Activated CD8-positive, alpha-beta T cell treated with anti-CD3 and anti-CD28 coated beads for 36 hours (primary cell): ENCODE measurements at places on chromosomes 3 and 15.

GRCh38 chr15:34360298-34360697, 6.7 kb downstream of the LPCAT4 start:
- DNase-seq = no peak
- H3K36me3 ChIP-seq = peaks cover 36% of the 10 kb centered on the region
- no peak overlapping the region for H3K27ac ChIP-seq
- peaks cover 8% of the 10 kb centered on the region for H3K4me1 ChIP-seq
- H3K27me3 ChIP-seq = no peaks in the 10 kb centered on the region

GRCh38 chr3:172181932-172182586, 142.7 kb downstream of the FNDC3B start:
- peak; percentile 16 for DNase-seq
- no peak overlapping the region for H3K27ac ChIP-seq
- peaks cover 5% of the 10 kb centered on the region for H3K36me3 ChIP-seq
- peaks cover 22% of the 10 kb centered on the region for H3K4me1 ChIP-seq

DNA sequence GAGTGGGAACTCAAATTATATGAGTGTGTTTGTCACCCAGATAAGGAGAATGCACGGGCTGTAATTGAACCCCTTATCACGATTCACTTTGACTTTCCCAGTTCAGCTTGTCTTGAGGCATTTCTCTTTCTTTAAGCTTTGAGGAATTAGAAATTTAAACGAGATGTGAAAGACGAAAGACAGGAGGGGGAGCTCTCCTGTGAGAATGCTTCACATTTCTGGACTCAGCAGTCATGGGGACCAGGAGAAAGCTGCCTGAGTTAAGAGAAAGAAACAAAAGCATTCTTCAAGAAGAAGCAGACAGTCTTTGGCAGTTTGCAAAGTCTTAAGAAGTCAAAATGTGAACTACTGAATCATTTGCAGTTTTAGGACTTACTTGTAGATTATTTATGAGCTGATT, 205.6 kb downstream of the NECTIN3 start:
- peaks cover 9% of the 10 kb centered on the region for H3K4me1 ChIP-seq
- no peak overlapping the region for H3K27ac ChIP-seq
- no peaks in the 10 kb centered on the region for H3K27me3 ChIP-seq
- DNase-seq = no peak
- H3K36me3 ChIP-seq = no peaks in the 10 kb centered on the region
- no peak overlapping the region for H3K4me3 ChIP-seq

- no peak for DNase-seq
- no peak overlapping the region for H3K27ac ChIP-seq
- H3K36me3 ChIP-seq = no peaks in the 10 kb centered on the region
- H3K4me1 ChIP-seq = no peaks in the 10 kb centered on the region
Measured at GRCh38 chr3:123660900-123661299, 76.0 kb upstream of the HACD2 start.

DNA sequence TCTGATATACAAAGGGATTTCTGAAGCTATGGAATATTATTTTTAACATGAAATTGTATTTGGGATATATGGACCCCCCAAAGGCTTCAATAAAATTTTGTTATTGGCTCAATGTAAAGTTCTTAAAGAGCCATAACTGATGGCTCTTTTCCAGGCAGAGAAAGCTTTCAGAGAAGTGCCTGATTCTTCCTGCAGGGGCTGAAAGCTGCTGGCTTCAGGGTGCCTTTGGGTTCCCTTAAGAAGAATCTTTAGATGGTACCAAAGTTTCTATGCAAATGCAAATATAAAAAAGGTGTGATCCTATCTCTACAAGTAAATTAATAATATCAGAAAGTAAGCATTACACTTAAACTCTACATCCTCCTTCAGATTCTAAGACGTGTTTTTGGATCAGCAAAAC, 72.6 kb downstream of the NR2F2 start:
- no peak overlapping the region for H3K4me3 ChIP-seq
- H3K27me3 ChIP-seq = peaks cover 25% of the 10 kb centered on the region
- no peaks in the 10 kb centered on the region for H3K4me1 ChIP-seq
- no peak overlapping the region for H3K27ac ChIP-seq
- no peaks in the 10 kb centered on the region for H3K36me3 ChIP-seq

- no peaks in the 10 kb centered on the region for H3K27me3 ChIP-seq
- no peaks in the 10 kb centered on the region for H3K36me3 ChIP-seq
- H3K4me1 ChIP-seq = peaks cover 19% of the 10 kb centered on the region
- no peak overlapping the region for H3K4me3 ChIP-seq
Measured at GRCh38 chr3:127677541-127678314, 5.0 kb downstream of the ABTB1 start.

- no peak overlapping the region for H3K4me3 ChIP-seq
- peaks cover 14% of the 10 kb centered on the region for H3K4me1 ChIP-seq
- no peak for DNase-seq
- peaks cover 18% of the 10 kb centered on the region for H3K27me3 ChIP-seq
- H3K36me3 ChIP-seq = no peaks in the 10 kb centered on the region
Measured at GRCh38 chr15:69114331-69114928, 46.0 kb upstream of the GLCE start.

DNA sequence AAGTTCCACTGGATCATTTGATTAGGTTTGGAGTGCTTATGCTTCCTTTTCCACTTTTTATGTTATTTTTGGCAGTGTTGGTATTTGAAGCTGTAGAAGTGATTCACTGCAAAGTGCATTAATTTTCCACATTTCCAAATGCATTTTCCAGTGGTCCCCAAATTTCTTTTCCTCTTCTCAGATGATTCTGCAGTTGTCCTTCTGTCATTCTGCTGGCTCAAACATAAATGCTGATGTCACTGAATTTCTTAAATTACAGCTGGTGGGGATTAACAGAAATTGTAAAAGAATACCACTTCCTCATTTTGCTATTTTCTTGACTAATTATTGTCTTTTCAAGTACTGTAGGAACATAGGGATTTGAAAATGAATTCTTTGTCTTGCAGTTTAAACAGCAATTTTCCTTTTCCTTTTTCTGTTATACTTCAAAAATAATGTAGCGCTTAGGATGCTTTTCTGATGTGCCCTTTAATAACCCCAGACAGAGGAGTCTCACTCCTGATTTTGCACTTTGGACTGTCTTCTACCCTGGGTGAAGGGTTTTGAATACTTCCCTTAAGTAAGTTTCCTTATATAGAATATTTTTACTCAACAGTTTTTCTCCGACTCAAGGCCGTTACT, 25.0 kb downstream of the MITF start:
- no peak overlapping the region for H3K27ac ChIP-seq
- no peak for DNase-seq
- no peaks in the 10 kb centered on the region for H3K36me3 ChIP-seq
- no peaks in the 10 kb centered on the region for H3K4me1 ChIP-seq
- no peak overlapping the region for H3K4me3 ChIP-seq

DNA sequence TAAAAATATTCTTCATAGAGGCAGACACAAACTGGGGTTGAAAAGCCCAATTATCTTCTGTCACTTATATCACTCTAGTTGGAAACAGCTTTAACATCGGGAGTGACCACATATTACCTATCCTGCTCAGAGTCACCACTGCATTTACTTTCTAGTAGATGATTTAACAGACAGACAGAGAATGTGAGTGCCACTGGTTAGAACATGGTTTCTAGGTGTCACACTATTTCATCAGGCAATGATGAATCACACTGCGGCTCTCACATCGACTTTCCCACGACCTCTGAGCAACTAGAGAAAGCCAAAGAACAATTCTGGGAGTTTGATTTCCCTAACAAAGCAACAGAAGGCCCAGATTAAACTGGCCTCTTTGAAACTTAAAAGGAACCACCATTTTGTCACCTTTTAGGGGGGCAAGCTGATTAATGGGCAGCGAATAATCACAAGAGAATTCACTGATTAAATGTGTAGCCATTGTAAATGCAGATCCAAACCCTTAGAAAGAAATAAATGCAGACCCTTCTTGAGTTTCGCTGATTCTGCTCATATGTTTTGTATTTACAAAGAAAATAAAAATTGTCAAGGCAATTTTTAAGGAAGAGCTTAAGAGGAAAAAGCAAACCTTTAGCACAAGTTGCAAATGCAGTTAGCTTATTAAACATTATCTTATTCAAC, 112.6 kb upstream of the KBTBD8 start:
- no peaks in the 10 kb centered on the region for H3K4me1 ChIP-seq
- H3K36me3 ChIP-seq = no peaks in the 10 kb centered on the region
- H3K27me3 ChIP-seq = peaks cover 6% of the 10 kb centered on the region
- no peak overlapping the region for H3K27ac ChIP-seq
- H3K4me3 ChIP-seq = no peak overlapping the region
- DNase-seq = no peak

GRCh38 chr3:126406389-126407296, 11.9 kb downstream of the CFAP100 start:
- no peak overlapping the region for H3K4me3 ChIP-seq
- H3K36me3 ChIP-seq = no peaks in the 10 kb centered on the region
- no peak for DNase-seq
- no peaks in the 10 kb centered on the region for H3K4me1 ChIP-seq
- H3K27ac ChIP-seq = no peak overlapping the region

DNA sequence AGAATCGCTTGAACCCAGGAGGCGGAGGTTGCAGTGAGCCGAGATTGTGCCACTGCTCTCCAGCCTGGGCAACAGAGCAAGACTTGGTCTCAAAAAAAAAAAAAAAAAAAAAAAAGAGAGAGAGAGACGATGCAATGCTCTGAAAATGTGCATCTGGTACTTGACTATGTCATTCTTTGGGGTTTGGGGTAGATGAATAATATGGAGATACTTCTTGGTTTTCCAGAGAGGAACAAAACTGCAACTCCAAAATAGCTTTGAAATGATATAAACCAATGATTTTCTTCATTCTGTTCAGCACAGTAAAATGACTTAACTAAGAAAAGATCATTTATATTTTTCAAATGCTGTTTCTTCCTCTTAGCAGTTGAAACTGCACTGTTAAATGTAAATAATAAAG, 158.9 kb downstream of the ISL2 start:
- no peaks in the 10 kb centered on the region for H3K4me1 ChIP-seq
- H3K4me3 ChIP-seq = no peak overlapping the region
- no peak for DNase-seq
- peaks cover 2% of the 10 kb centered on the region for H3K36me3 ChIP-seq
- no peak overlapping the region for H3K27ac ChIP-seq
- H3K27me3 ChIP-seq = no peaks in the 10 kb centered on the region

GRCh38 chr3:114417675-114418074, 123.8 kb downstream of the TIGIT start:
- no peaks in the 10 kb centered on the region for H3K27me3 ChIP-seq
- peak overlapping the region; percentile 80 for H3K27ac ChIP-seq
- H3K4me3 ChIP-seq = no peak overlapping the region
- no peak for DNase-seq

DNA sequence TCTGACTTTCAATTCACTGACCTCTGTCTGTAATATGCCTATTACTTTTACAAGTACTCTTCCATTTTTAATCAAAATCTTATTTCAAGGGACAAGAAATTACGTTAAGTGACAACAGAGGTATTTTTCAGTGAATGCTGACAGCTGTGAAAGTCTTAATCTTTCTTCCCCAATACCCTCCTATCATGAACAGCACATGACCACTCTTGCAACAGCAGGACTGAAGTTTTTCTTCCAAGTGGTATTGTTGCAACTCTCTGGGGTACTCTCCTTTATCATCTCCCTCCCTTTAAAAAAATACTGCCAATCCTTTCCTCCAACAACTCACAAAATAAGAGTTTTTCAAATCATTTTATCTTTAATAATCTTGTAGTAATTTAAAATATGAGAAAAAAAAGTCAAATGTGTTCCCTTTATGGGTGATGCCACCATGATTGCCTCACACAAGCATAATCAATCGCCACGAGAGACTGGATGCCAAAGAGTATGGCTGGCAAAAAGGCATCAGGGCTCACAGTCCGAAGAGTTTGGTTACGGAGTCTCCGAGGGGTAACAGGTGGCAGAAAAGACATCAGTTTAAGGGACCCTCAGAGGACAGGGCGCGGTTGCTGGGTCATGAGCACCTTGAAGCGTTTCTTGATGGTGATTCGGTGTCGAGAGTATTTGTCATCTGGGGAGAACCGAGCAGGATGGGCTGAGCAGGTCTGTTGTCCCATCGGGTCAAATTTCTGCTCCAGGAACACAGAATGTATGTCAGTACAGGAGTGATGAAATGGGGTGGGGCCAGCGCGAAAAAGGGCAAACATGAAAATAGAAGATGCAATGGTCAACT, 1.3 kb downstream of the NOP10 start:
- peaks cover 28% of the 10 kb centered on the region for H3K4me1 ChIP-seq
- no peak overlapping the region for H3K4me3 ChIP-seq
- no peak for DNase-seq
- peaks cover 26% of the 10 kb centered on the region for H3K36me3 ChIP-seq
- peak overlapping the region; percentile 82 for H3K27ac ChIP-seq

GRCh38 chr3:150407051-150407807, 869 bp upstream of the TSC22D2 start:
- H3K4me1 ChIP-seq = peaks cover 12% of the 10 kb centered on the region
- peak overlapping the region; percentile 84 for H3K4me3 ChIP-seq
- H3K36me3 ChIP-seq = peaks cover 18% of the 10 kb centered on the region
- H3K27me3 ChIP-seq = no peaks in the 10 kb centered on the region
- H3K27ac ChIP-seq = peak overlapping the region; percentile 99

- no peaks in the 10 kb centered on the region for H3K4me1 ChIP-seq
- H3K27me3 ChIP-seq = no peaks in the 10 kb centered on the region
- no peak overlapping the region for H3K4me3 ChIP-seq
- DNase-seq = no peak
Measured at GRCh38 chr3:40850861-40851260, 326.1 kb downstream of the ZNF621 start.

GRCh38 chr3:188520466-188520865, 366.5 kb downstream of the LPP start:
- peaks cover 6% of the 10 kb centered on the region for H3K36me3 ChIP-seq
- DNase-seq = no peak
- no peak overlapping the region for H3K27ac ChIP-seq
- peaks cover 10% of the 10 kb centered on the region for H3K4me1 ChIP-seq
- H3K27me3 ChIP-seq = no peaks in the 10 kb centered on the region

DNA sequence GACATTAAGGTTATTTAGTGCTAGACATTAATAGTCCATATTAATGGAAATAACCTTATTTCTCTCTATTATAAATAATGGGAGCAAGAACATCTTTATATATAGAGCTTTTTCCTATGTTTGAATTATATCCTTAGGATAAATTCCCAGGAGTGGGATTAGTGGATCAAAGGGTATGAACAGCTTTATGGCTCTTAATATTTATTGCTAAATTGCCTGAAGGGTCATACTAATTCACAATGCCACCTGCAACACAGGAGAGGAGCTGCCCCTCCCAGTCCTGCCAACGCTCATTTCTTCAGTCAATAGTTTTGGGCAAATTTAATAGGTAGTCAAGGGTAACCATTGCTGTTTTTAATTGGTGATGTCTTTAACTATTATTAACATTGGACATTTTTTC, 48.9 kb upstream of the POLR2M start:
- no peaks in the 10 kb centered on the region for H3K4me1 ChIP-seq
- peaks cover 12% of the 10 kb centered on the region for H3K27me3 ChIP-seq
- no peak for DNase-seq
- no peak overlapping the region for H3K4me3 ChIP-seq
- H3K27ac ChIP-seq = no peak overlapping the region

- no peak overlapping the region for H3K27ac ChIP-seq
- H3K4me1 ChIP-seq = peaks cover 2% of the 10 kb centered on the region
- H3K36me3 ChIP-seq = no peaks in the 10 kb centered on the region
- no peak for DNase-seq
- no peaks in the 10 kb centered on the region for H3K27me3 ChIP-seq
Measured at GRCh38 chr15:78969687-78970349, 25.0 kb upstream of the CTSH start.

GRCh38 chr3:154188846-154189245, 67.7 kb downstream of the ARHGEF26 start:
- DNase-seq = no peak
- no peak overlapping the region for H3K4me3 ChIP-seq
- no peak overlapping the region for H3K27ac ChIP-seq
- peaks cover 11% of the 10 kb centered on the region for H3K27me3 ChIP-seq
- H3K36me3 ChIP-seq = no peaks in the 10 kb centered on the region
